Panc1 (cell line): ENCODE measurements at places on chromosomes 5 and 9.

DNA sequence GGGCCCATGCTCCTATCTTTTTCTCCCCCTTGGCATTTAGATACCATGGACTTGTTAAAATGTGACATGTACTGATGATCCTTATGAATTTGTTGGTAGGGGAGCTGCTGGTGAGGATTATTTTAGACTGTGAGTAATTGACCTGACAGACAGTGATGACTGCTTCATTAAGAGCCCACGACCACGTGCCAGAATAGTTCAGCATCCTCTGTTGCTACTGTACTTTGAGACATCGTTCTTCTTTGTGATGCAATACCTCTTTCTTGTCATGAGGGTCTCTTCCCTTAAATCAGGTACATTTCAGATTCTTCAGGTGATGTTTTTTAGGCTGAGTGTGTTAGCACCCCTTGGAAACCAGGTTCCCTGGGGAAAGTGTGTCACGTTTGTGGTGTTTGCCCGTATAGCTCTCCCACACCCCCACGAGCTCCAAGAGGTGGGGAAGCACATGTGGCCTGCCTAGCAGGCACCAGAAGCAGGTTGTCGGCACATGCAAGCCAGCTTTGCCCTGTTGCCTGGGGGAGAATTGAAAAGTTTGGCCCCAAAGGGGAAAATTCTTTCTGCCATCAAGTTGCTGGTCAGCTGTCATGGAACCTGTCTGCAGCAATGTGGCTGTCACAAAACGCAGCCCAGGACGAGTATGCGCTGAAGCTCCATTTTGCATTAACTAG lies 25.1 kb downstream of the QRFP start:
- DNase-seq: no peak
- 0 out of 2 replicates have a peak, but pooled peaks cover 3% of the 10 kb centered on the region for H3K36me3 ChIP-seq
- no peak overlapping the region for H3K4me3 ChIP-seq
- H3K27ac ChIP-seq: no peak overlapping the region
- H3K27me3 ChIP-seq: no peaks in the 10 kb centered on the region

DNA sequence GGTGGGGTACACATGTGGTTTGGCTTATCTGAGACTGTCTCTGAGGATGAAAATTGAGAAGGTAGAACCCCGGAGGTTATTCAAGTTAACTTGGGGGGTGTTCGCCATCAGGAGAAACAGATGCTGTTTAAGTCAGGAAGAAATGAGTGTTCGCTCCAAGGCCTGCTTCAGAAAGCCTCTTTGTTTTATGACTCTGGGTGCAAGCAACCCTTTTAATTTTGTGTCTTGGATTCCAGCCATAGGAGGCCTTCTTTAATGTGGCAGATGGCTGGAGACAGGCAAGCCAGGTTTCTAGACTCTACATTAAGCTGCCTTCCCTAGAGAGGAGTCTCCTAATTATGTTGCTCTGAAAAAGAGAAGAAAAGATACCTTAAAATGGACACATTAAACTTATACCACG lies 4.2 kb upstream of the SMAD5 start:
- H3K4me3 ChIP-seq: no peak overlapping the region
- H3K36me3 ChIP-seq: no peaks in the 10 kb centered on the region; the same call in 1 of the 2 replicates
- H3K4me1 ChIP-seq: peaks cover 14% of the 10 kb centered on the region; the same call in 1 of the 2 replicates
- no peak for DNase-seq

- peaks cover 3% of the 10 kb centered on the region; the same call in 1 of the 2 replicates for H3K4me1 ChIP-seq
- H3K36me3 ChIP-seq: peaks cover 4% of the 10 kb centered on the region; the same call in 1 of the 2 replicates
- H3K27me3 ChIP-seq: peaks cover 42% of the 10 kb centered on the region
These were observed 1.7 kb downstream of the SLC1A3 start for GRCh38 chr5:36607838-36608783.

DNA sequence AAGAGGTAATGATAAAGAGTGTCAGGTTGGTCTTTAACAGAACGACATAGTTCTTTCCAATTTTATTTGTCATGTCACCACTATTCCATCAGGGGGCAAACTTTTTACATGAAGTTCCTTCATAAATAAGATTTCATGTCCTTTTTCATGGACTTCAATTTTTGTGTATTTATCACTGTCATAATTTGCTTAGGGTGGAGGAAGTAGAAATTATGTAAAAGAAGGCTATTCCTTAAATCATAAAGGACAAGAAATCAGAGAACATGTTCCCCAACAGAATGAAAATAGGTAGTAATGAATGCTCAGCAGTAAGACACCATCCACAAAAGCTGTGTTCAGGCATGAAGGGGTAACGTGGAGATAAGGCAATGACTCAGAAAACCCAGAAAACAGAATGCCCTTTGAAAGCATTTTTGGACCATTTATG lies 72.7 kb downstream of the ZFAND5 start:
- H3K36me3 ChIP-seq: no peaks in the 10 kb centered on the region
- H3K27ac ChIP-seq: peak overlapping the region; percentile 61; the same call in 1 of the 2 replicates

DNA sequence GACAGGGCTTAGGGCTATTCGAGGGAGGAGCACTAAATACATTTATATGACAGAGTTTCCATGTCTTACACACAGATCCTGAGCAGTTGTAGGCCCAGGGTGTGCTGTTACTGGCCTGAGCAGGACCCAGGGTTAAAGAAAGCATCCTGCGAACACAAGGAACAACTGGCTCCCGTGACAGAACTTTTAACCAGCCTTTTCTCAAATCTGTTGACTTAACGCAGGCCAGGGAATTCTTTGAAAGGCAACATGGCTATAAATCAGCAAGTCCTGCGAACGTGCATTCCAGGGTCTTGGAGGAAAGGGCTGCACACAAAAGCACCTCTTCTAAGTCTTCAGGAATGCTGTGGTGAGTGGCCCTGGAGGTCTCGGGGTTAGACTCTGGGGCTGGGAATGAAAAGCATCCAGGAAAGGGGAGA lies 45.2 kb upstream of the ANKRD55 start:
- no peaks in the 10 kb centered on the region for H3K4me1 ChIP-seq
- no peaks in the 10 kb centered on the region for H3K36me3 ChIP-seq

GRCh38 chr5:34015120-34015822 lies 7.4 kb upstream of the AMACR start:
- no peak overlapping the region for H3K27ac ChIP-seq
- H3K36me3 ChIP-seq: no peaks in the 10 kb centered on the region
- H3K27me3 ChIP-seq: no peaks in the 10 kb centered on the region
- no peaks in the 10 kb centered on the region for H3K4me1 ChIP-seq
- DNase-seq: no peak

DNA sequence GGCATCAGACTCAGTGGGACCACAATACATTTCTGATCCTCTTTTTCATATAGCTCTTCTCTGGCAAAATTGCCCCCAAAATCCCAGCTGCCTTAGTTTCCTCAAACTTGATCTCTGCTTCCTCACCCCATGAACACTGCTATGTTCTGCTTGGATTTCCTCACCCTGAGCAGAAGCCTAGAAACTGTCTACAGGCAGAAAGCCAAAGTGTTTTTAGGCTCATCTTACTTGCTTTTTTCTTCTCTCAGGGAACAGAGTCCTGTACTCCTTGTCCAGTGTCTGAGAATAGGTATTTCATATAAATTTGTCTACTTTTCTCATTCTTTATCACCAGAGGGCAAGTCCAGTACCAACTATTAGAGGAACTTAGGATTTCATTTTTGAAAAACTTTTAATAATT lies 21.5 kb upstream of the UBAP1 start:
- no peaks in the 10 kb centered on the region for H3K4me1 ChIP-seq
- no peaks in the 10 kb centered on the region for H3K36me3 ChIP-seq
- no peak overlapping the region for H3K27ac ChIP-seq
- no peak for DNase-seq
- no peak overlapping the region for H3K4me3 ChIP-seq
- H3K27me3 ChIP-seq: no peaks in the 10 kb centered on the region

DNA sequence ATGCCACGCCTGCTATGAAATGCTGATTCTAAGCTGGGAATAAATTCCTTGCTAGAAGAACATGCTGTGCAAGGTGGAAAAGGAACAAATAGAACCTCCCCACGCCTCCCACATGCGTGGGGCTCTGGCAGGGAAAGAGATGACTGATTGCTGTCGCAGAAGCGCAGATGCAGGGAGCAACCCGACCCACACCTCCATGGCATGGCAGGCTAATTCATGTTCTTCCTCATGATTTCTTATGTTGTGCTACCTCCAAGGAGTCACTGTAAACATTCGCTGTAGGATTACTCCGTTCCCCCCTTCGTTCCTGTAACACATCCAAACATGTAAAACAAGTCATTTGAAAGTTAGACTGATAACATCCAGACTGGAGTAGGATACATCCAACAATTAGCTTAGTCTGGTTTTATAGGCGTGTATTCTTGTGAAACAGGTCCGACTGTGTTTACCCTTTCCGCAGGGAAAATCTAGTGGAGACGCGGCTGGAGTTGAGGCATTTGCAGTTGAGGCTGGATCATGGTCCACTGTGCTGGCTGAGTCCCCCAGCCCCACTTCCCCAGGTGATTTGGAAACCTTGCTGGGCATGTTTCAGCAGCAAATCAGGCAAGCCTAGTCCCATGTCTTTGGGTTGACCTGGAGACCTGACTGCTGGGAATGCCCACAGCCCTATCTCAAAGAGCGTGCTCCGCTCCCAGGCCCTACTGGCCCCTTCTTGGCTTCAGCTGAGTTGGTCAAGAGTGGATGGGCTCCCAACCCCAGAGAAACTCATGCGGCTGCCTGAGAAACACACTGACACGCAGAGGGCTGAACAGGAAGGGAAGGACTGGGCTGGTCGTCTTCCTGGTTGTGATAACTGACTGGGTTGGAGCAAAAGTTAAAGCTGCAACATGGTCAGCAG lies 24.8 kb upstream of the ANKRD33B start:
- no peaks in the 10 kb centered on the region for H3K27me3 ChIP-seq
- no peaks in the 10 kb centered on the region for H3K4me1 ChIP-seq
- no peak overlapping the region for H3K4me3 ChIP-seq
- DNase-seq: no peak
- H3K27ac ChIP-seq: no peak overlapping the region
